ENCODE measurements at places on chromosomes 2 and 18.

- DNase-seq, result no peak
Measured at GRCh38 chr2:5188636-5189035, 503.5 kb upstream of the SOX11 start.

- no peak for DNase-seq
Measured at GRCh38 chr18:52451851-52452250, 111.9 kb downstream of the DCC start.

GRCh38 chr2:189868896-189869295 lies 84.6 kb downstream of the PMS1 start:
- DNase-seq, result no peak

- no peak for DNase-seq
Measured at GRCh38 chr2:60980071-60980815, 37.3 kb upstream of the PEX13 start.

- no peak for DNase-seq
Measured at GRCh38 chr2:152542337-152542994, 174.8 kb downstream of the PRPF40A start.

- no peak for DNase-seq
Measured at GRCh38 chr2:239519089-239519920, 118.5 kb upstream of the HDAC4 start.

- DNase-seq, result no peak
Measured at GRCh38 chr2:229688141-229688540, 26.2 kb downstream of the DNER start.

- DNase-seq, result no peak
Measured at GRCh38 chr2:235113854-235114253, 162.0 kb downstream of the SH3BP4 start.

DNA sequence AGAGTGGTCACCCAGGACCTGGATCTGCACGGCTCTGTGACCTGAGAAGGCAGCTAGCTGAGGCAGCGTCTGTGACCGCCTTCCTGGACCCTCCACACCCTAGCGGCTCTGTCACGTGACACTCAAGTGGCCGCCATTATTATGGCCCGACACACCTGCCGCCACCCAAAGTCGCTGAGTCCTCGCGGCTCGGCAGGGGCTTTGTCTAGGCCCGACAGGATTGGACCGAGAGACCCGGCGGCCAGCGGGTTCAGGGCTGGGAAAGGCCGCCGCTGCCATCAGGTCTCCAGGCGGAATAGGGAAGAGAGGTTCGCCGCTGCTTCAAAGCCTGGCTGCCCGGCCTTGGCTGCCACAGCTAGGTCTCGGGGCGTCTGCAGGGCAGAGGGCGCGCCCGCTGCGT lies 1162.5 kb upstream of the LRRTM1 start:
- DNase-seq, result no peak

DNA sequence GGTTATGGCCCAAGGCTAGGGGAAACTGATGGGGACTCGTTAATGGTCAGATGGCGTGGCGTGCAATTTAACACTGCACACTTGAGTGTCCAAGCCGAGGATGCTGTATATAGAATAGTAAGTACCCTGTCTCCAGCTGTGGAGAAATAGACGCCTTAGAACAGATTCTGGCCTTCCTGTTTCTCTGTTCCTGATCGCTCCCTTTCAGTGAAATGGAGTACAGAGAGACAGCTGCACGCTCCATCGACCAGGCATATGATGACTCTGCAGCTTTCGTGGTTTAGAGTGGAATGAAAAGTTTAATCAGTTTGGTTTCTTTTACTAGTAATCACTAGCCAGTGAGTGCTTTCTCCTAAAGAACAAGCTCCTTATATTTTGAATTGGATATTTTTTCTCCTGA lies 213.4 kb downstream of the NEDD4L start:
- DNase-seq, result no peak

DNA sequence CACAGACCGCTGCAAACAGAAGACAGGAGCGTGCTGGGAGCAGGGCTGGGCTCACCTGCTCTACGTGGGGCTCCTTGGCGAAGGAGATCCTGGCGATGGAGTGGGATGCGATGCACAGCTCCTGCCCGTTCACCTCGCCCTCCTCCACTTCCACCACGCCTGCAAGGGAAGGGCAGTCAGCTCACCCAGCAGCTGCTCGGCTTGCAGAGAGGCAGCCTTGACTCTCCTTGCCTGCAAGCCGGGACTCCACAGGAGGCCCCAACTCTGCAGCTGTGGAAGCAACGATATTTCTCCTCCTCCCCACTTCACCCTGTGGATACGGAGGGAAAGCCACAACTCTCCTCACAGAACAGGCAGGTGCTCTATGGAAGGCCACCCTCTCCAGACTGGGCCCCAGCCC lies 35.1 kb downstream of the THAP4 start:
- no peak for DNase-seq

- no peak for DNase-seq
Measured at GRCh38 chr2:217489145-217489960, 513.4 kb downstream of the TNS1 start.

GRCh38 chr2:146597291-146597690 lies 1247.5 kb upstream of the ACVR2A start:
- no peak for DNase-seq

GRCh38 chr2:207630491-207630890 lies 5.3 kb upstream of the METTL21A start:
- no peak for DNase-seq

DNA sequence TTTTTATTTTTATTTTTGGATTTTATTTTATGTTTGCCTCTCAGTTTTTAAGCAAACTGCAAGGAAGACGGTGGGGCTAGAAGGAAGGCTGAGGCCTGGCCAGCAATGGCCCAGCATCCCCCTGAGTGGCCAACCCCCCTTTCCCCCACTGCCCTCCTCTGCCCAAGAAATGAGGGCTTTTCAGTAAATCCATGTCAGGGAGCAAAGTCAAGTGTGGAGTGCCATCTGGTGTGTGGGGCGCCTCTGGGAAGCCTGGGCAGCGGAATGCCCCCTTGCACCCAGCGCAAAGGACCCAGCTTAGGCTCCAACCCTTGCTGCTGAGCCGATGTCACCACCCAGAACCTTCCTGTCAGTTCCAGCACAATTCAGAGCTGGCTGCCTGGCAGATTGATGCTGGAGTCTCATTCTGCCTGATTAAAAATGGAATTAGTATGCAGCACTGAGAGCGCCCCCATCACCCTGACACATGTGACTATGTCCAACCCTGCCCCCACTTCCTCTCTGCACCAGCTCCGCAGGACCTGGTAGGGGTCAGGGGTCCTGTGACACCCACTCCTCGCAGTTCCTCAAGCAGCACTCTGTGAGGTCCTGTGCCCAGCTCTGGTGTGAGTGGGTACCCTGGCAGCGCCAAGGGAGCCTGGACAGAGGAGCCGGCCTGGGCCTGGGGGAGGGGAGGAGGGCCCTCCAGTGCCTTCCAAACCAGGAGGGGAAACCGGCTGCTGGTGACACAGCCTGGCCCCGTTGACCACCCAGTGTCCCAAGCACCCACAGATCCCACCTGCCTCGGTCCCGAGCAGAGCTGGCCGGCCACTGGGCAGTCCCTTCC lies 9.2 kb upstream of the ALPP start:
- DNase-seq, result no peak

GRCh38 chr2:66570471-66570870 lies 135.5 kb downstream of the MEIS1 start:
- DNase-seq, result no peak

DNA sequence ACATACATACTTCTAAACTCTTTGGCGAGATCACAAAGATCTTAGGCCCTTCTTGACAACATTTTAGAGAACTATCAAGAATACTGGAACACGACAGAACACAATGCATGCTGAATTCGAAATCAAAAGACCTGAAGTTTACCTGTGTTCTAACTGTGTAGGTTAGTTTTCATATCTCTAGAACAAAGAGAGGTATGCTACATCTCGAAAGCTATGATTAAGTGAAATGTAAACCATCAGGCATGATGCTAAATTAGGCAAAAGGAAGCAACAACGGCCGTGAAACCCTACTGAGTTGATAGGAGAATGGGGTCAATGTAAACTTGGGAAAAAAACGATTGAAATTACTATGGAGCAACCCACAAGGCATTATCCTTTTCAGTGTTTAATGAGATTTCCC lies 43.7 kb downstream of the IKZF2 start:
- no peak for DNase-seq

- DNase-seq, result no peak
Measured at GRCh38 chr2:186255823-186256222, 230.2 kb upstream of the ZC3H15 start.

GRCh38 chr2:61763605-61764034 lies 90.2 kb downstream of the FAM161A start:
- peak; percentile 3 for DNase-seq

GRCh38 chr2:238818561-238818960 lies 29.3 kb upstream of the TWIST2 start:
- DNase-seq, result no peak

- no peak for DNase-seq
Measured at GRCh38 chr2:26483516-26483915, 5.6 kb upstream of the OTOF start.

- no peak for DNase-seq
Measured at GRCh38 chr2:40433736-40434135, 18.2 kb downstream of the SLC8A1 start.

DNA sequence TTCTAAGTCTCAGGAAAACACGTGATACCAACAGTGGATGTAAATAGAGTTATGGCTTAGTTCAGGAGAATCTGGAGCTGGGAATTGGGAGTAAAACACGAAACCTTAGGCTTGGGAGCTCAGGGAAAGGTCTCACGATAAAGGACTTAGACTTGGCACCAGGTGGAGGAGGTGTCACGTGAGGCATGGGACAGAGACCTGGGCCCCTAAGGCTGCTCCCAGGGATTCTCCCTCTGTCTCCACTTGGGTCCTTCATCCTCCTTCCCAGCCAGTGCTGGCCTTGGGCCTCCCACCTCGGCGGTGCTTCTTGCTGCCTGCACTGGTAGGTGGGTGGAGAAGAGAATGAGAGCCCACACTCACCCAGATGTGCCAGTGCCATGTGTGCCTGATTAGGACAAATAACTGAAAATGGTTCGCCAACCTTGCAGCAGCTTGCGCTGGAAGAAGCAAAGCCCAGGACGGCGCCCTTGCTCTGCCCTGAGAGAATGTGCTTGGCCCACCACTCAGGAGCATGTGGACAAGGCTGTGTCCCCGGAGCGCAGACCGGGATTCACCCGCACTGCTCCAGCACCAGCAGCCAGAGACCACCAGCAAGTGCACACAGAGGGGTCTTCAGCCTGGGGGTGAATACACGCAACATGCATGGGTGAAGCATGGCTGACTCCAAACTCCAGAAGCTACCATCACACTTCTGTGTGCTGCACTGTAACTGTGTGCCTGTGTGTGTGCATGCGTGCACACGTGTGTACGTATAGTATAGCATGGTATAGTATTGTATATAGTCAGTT lies 48.1 kb downstream of the PSMG2 start:
- no peak for DNase-seq

- DNase-seq, result no peak
Measured at GRCh38 chr2:119481501-119482455, 42.5 kb downstream of the SCTR start.

DNA sequence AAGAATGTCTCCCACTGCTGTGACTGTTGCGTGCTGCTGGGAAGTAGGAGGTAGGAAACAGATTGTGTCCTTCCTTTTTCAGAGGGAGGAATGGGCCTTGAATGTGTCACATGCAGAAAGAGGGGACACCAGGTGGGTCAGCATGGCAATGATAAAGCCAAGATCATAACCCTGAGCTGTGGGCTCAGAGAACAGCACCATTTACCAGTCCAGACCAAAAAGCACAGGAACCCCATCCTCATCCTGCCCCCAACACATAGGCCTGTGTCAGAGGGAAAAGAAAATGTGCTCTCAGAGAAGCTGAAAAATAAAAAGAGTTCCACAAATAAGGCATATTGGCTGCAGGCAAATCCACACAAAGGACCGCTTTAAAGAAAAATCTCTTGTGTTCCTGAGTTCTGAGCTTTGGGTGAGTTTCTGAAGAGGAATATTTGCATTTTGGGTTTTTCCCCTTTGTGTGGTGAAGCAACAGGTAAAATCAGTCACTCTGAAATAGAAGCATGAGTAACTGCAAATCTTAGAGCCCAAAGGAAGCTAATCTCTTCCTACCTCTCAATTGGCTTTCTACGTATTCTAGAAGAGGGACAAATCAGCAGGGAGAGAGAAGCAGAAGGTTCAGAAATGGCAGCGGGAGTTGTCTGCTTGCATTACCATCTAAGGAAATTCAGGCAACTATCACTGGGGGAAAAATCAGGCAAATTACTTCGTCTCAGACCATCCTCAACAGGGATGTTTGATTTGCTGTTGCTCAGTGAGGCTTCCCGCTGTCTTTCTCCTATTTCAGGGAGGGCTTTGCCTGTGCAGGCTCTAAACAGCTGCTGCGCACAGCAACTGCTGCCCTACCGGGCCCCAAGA lies 106.8 kb downstream of the BCL11A start:
- DNase-seq, result no peak

- no peak for DNase-seq
Measured at GRCh38 chr2:13002536-13003331, 286.0 kb downstream of the TRIB2 start.

- DNase-seq, result no peak
Measured at GRCh38 chr2:29351248-29351647, 236.0 kb downstream of the CLIP4 start.

- peak; percentile 56 for DNase-seq
Measured at GRCh38 chr2:127081826-127082633, 24.9 kb downstream of the BIN1 start.

DNA sequence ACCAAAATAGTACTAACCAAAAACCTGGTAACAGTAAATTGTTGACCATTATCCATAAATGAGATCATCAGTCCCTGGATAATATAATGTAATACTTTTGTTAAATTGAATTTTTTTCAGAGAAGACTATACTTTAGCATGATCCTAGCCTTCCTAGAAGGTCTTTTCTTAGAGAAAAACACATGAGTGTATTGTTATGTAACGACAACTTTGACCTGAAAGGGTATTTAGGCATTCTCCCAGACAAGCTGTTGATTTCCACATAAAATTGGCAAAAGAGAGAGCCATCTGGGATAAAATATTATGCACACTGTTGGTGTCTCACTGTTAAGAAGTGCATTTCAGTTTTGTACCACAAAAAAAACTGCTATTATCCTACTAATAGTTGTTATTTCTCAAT lies 120.0 kb upstream of the MAPRE2 start:
- no peak for DNase-seq

DNA sequence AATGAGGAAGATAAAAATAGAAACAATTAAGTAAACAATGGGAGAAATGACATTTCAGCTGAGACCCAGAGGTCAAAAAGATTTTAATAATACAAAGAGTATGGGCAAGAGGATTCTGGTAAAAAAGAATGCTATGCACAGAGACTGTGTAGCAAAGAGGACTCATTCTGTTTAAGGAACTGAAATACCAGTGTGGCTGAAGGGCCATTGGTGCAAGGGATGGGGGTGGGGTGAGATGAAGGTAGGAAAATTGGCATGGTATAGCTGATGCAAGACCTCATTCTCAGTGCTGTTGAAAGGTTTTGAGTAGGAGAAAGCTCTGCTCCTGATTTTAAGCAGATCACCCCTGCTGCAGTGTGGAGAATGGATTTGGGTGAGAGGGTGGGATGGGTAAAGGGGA lies 10.8 kb downstream of the GALNT1 start:
- no peak for DNase-seq

Measured in stimulated activated CD8-positive, alpha-beta memory T cell treated with anti-CD3 and anti-CD28 coated beads, Interleukin-12 subunit alpha, Interleukin-12 subunit beta, amount 100 ng/mL, for 4 hours (primary cell).